HepG2 (cell line): ENCODE measurements at places on chromosomes 2 and 18.
A peak's percentile ranks its signal among the peaks of the same experiment; 100 is the strongest.

- no peak for DNase-seq
Observed at GRCh38 chr2:30584116-30584515, 137.1 kb downstream of the LCLAT1 start.

GRCh38 chr2:37365669-37366068 is 21.2 kb downstream of the QPCT start:
- no peak for DNase-seq

DNA sequence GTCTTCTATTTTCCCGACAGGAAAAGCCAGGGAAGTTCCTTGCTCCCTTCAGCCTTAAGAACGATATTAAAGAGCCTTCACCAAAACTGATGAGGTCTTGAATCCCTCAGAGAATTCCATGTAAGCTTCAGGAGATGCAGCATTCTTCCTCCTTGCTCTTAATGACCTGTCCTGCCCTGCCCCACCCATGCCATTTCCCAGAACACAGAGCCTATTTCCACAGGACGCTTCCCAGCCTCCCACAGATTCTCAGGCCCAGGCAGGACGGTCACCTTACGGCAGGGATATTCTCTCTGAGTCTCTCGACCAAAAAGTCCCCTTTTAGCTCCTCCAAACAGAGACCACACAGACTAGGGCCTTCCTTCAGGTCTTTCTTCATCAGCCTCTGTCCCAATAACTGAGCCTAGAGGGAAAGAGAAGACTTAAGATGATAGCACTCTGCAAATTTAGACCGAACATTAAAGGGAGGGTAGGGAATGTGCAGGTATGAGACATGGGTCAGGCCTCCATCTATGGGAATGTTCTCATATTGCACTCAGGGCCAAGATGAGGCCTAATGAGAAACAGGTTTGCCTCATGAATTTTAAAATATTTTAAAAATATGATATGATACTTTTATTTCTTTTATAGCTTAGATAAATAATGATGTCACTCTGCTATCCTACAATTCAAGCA is 62.1 kb downstream of the COBLL1 start:
- DNase-seq: no peak

GRCh38 chr2:102080451-102081242 is 61.9 kb upstream of the IL1R1 start:
- DNase-seq: no peak

DNA sequence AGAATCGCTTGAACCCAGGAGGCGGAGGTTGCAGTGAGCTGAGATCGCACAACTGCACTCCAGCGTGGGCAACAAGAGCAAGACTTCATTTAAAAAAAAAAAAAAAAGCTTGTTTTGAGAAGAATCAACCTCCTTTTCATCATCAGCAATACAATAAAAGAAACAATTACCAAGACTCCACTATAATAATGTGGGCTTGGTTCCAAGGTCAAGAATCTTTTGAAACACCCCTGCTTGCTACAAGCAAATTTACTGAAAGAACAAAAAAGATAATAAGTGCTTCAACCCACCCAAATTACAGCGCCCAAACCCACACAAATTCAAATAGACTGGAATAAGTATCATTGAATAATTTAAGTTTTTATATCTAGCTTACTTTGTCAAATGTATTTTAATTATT is 33.6 kb upstream of the MAPRE3 start:
- DNase-seq: no peak

DNA sequence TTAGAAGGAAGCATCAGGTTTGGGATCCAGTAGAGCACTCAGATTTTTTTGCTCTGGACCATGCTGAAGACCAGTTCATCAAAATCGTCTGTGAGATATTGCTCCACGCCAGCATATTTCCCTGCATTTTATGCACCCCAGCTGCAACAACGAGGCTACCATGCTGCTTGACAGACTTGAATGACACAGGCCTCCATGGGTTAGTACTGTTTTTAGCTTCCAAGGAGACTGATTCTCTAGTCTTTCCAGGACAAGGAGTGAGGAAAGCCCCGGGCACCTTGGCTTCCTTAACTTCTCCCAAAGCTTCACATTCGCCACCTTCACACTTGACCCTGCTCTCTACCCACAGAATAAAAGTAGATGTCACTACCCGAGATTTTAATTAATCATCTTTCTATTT is 17.5 kb downstream of the BOD1L2 start:
- DNase-seq: no peak

GRCh38 chr2:69755862-69756467 is 14.0 kb downstream of the ANXA4 start:
- peak; percentile 48 for DNase-seq

DNA sequence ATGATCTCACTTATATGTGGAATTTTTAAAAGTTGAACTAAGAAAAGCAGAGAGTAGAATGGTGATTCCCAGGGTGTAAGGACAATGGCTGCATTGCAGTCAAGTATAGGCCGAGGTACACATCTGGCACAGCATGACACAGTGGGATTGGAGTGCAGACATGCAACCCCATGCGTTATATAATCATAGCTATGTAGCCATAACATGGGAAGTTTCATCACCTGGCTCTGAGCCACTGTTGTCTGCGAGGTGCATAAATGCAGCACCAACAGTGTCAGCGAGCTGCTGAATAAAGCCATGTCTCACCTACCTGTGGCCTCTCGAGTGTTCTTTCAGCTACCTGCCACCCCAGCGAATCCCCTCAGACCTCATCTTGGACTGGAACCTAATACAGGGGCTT is 61.7 kb downstream of the CDC42EP3 start:
- no peak for DNase-seq

DNA sequence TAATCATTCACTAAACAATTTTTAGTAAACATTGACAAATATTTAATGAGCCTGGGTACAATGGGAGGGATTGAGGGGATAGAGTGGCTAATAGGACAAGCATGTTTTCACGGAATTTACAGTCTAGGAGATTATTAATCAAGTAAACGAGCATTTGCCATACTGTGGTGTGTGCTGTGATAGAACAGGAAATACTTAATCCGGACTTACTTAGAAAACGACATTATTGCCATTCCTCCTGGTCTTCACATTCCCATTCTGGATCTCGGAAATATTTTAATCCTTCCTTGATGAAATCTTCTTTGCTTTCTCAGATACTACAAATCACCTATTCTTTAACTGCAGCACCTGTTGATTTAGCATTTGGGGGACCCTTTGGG is 905 bp downstream of the TTLL4 start:
- no peak for DNase-seq

DNA sequence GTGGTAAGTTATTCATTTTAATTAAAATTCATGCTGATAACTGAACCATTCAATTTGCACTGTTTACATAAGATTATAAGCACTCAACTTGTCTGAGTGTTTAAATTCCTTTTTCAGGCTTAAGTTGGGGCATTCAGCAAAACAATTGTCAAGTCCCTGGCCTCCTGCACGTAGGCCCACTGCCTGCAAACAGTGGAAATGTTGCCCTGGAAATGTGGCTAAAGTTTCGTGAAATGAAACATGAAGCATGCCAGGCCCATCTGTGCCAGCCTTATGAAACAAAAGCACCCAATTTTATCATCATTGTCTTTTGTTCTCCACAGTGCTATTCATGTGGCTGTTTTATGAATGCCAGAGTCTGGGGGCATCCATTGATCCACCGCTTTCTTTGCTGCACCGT is 163.7 kb downstream of the PTGR3 start:
- DNase-seq: no peak

DNA sequence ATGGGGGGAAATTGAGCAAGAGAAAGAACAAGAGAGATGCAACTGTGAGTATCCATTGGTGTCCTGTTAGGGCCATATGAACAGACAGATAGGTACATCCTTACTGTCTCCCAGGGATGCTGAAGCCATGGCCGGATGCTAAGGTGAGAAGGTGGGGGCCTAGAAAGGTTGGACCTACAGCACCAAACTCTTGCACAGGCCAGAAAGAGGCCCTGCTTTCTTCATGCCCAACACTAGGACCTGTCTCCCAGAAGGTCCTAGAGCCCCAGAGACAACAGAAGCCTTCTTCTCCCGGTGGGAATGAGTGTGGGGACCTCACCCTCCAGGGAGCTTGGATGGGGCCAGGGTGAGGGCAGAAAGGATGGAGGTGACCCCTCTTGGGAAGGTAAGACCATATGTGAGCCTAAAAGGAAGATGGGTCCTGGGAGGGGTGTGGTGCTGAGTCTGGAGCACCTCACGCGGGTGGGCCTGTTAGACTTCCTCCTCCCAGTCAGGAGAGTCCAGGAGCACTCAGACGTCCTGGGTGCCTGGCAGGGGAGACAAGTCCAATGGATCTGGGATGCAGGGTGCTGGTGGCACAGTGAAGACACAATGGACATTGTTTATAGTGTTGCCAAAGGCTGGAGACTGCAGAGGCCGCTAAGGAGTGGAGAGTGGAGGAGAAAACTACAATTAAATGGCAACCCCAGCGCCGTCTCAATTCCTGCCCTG is 265.3 kb downstream of the CYP26B1 start:
- DNase-seq: no peak

GRCh38 chr2:105769504-105769903 is 24.8 kb downstream of the NCK2 start:
- DNase-seq: no peak

DNA sequence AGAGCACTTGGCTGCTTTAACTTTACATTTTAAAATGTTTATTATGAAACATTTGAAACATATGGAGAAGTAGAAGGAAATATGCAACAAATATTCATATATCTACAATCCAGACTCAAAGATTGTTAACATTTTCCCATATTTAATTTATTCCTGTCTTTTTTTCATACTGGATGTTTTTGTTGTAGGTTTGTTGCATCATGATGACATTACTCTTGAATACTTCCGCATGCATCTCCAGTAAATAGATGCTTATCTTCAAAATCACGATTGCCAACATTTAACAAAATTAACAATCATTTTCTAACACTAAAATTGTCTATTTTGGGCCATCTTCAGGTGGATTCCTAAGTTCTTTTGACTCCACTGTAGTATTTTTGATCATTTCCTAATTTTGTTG is 21.1 kb upstream of the IL18RAP start:
- no peak for DNase-seq

GRCh38 chr2:232857158-232857563 is 12.9 kb upstream of the SNORC start:
- DNase-seq: peak; percentile 98

DNA sequence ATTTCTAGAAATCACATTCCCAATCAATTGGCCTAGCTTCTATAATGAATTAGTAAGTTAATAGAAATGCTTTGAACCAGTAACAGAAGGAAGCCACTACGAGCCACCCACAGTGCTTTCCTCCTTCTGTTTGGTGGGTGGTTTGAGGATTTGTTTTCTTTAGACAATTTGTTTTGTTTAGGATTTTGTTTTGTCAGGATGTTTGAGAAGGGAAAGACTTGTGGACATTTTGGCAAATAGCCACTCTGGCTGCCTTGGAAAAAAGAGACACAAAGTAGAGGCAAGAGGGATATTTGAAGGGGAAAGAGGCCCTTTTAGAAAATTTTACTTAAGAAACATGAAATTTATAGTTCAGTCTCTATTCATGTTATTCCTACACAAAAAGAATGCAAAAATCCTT is 47.7 kb downstream of the TANK start:
- DNase-seq: no peak

DNA sequence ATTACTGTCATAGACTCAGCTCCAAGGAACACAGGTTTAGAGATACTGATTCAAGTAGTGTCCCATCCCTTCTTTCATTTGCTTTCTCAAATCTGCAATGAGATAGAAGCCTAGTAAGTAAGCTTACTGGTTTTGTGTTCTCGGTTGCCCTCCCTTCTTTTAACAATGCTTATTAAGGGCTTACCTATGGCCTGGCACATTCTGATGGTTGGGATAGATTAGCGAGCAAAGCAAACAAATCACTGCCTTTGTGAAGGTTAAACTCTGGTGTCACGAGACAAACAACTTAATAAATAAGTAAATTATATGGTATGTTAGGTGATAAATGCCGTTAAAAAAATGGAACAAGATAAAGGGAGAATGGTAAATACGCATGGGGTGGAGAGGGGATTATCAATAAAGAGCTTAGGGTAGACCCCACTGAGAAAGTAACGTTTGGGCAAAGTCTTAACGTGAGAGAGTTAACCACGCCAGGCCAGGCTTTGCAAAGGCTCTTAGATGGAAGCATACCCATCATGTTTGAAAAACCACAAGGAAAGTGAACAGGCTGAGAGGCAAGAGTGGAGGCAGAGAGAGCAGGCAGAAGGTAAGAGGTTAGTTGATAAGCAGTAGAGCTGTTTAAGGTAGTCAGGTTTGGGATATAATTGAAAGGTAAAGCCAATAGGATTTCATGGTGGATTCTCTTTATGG is 31.0 kb downstream of the EIF2AK3 start:
- DNase-seq: no peak

DNA sequence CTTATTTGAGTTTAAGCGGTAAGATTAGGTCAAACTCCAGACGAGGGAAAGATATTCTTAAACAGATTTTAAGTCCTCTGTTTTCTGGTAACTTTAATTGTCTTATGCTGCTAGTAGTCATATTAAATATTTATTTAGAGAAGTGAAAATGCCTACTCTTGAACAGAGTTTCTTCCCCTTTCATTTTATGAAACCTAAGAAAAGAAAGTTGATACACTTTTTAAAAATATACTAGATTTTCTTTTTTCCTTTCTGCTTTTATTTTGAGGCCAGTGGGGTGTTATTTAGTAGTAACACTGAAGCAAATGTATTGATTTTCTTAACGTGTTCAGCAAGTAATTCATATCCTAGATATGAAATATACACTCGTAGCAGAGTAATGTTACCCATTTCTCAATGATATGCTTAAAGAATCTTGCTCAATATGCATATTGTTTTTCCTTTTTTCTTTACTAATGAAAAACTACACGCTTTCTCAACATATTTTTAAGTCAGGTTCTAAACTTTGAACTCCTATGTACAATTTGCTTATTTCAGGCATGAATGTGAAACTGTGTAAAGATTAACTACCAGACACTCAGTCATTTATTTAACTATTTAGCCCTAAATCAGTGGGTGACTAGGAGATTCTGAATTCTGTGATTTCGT is 691 bp downstream of the KYNU start:
- DNase-seq: peak; percentile 54

GRCh38 chr2:165857876-165858275 is 63.8 kb upstream of the GALNT3 start:
- no peak for DNase-seq

DNA sequence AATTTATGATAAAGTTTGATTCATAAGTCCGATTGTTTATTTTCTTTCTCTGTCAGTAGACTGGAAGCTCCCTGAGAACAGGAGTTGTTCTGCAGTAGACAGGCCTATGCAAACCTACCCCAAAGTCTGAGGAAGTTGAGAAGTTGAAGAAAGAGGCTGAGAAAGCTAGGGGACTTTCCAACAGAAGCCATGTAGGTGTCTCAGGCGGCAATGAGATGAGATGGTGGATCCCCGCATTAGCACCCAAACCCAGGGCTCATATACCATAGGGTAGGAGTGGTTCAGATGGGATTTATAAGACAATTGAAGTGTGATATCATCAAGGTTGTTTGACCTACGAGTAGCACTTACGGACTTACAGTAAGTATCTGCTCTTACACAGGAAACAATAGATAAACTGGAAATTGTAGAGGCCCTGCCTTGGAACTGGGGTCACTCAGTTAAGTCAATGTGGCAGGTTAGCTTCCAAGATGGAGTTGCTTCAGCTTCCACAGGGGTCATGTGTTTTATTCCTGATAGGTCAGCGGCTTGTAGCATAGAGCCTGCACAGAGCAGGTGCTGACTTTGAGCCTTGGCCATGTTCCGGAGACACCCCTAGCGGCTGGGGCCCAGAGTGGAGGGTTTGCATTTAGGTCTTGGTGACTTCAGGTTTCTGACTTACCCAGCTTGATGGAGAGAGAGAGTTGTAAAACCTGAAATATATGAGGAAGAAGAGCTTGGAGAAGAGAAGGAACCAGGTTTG is 2.3 kb upstream of the PSD4 start:
- DNase-seq: no peak
